Right ventricle myocardium inferior (tissue), 1 donor: ENCODE measurements at places on chromosomes 6 and 20.
A peak's percentile ranks its signal among the peaks of the same experiment; 100 is the strongest.

- no peak for DNase-seq
These were observed 7.0 kb downstream of the GTF2H5 start for GRCh38 chr6:158175111-158175510.

GRCh38 chr20:25077610-25078169, 4.3 kb downstream of the VSX1 start:
- DNase-seq: peak; percentile 71

DNA sequence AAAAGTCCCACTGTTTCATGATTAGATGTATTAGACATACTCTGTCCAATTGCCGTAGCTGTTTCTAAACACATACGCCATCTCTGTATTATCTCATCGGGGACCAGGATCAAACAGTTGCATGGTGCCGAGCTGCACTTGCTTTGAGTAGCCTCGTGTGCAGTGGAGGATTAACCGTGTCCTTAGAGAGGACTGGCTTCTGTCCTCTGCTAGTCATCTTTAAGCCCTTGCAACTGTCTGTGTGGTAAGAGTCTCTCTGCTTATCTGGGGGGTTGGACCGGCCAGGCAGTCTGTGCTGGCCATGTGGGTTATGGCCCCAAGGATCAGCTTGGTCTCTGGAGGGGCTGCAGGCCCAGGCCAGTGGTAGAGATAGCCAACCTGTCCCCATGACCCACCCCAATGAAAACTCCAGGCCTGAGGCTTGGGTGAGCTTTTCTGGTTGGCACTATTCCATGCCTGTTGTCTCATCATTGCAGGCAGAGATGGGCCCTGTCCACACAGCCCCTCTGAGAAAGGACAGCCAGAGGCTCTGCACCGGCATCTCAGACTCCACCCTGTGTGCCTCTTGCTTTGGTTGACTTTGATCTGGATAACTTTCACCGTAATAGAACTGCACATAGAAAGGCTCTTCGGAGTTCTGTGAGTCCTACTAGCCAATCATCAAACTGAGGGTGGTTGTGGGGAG, 137.3 kb upstream of the SNX9 start:
- DNase-seq: no peak

DNA sequence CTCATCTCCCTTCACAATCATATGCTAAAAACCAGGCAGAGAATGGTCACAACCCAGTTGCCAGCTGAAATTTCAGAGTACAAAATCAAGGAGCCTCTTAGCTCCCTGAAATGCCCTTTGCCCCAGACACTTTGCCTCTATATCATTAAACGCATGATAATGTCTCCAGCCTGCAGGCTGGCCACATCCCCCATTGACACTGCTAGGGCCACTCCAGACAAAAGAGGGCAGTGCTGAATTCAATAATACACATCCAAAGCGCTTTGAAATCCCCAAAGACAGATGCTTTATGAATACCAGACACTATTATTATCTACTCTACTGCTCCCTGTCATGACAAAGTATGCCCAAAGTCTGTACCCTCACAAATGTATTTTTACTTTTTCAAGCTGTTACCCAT, 348.3 kb upstream of the POU3F2 start:
- DNase-seq: no peak

DNA sequence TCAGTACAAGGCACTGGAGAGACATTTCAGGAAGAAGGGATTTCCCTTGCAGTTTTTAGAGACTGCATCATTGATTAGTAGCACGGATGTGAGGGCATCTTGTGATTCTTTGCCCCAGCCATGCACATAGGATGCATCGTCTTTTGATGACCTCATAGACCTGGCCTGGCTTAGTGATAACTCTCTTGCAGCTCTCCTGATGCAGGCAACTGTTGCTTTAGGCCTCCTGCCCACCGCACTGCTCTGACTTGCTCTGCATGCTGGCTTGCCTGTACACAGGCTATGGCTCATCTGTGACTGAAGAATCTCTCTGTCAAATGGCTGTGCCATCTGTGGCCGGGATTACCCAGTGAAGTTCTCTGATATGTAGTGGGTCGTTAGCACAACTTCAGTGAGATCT, 207.7 kb upstream of the PTCHD4 start:
- no peak for DNase-seq

DNA sequence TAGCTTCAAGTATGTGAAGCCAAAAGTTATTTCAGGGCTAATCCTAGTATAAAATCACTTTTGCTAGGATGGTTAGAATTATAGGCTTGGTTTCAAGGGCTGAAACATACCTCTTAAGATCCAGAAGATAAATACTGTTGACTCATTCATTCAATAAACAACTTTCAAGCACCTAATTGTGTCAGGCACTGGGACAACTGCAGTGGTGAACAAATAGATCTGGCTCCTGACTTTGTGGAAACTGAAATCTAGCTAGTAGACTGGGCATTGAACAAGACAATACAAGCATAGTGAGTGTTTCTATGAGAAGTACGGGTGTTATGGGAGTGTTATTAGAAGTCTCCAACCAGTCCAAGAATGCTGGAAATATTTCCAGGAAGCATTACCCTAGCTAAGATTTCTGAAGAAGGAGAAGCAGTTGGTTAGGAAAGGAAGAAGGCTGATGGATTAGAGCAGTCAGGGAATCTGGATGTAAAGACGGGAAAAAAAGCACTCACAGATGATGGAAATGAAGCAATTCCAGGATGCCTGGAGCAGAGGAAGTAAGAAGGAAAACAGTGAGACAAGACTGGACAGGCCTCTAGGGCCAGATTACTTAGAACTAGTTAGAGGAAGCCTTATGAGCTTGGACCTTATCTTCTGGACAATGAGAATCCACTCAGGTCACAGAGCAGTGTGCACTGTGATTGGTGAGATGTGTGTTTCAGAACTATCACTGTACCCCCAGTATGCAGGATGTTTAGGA, 132.6 kb upstream of the RAB32 start:
- no peak for DNase-seq

DNA sequence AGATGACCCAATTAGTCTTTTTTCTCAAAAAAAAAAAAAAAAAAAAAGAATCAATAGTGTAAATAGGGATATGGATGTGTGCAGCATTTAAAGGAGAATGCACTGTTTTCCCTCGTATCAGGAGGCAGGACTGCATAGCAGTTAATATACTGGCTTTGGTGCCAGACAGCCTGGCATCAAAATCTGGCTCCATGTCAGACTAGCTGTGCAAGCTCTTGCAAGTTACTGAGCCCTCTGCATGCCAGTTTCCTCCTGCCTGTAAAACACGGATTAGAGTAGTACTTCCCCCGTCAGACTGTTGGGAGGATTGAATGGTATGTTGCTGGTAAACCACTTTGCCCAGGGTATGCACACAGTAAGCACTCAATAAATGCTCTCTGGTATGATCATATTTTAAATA, 594.2 kb upstream of the CHD6 start:
- no peak for DNase-seq

GRCh38 chr6:167094436-167094819, 28.5 kb upstream of the CCR6 start:
- no peak for DNase-seq

DNA sequence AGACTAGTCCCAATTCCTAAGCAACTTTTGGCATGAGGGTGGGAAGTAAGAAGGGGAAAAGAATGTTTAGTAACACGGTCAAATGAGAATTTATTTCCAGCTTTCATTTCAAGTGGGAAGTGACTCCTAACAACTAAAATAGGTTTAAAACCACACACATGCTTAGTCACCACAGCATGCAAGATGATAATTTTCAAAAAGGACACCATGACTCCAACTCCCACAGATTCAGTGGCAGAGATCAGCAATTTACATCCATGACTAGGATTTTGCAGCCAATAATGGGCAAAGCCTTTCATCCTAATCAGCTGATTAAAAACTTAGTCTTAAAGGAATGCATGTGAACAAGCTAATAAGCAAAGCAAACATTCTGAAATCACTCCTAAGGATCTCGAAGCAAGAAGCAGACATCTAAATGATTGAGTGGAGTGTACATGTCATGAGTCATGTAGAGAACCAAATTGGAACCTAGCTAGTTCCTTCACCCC, 48.1 kb upstream of the GCLC start:
- DNase-seq: no peak

GRCh38 chr6:39426073-39426456, 103.6 kb upstream of the KCNK16 start:
- DNase-seq: no peak

GRCh38 chr6:168018664-168019063, 21.2 kb downstream of the KIF25 start:
- DNase-seq: no peak

- no peak for DNase-seq
These were observed 32.5 kb upstream of the NKAIN2 start for GRCh38 chr6:123771126-123771525.

GRCh38 chr6:159464816-159465215, 228.2 kb downstream of the SOD2 start:
- DNase-seq: no peak

DNA sequence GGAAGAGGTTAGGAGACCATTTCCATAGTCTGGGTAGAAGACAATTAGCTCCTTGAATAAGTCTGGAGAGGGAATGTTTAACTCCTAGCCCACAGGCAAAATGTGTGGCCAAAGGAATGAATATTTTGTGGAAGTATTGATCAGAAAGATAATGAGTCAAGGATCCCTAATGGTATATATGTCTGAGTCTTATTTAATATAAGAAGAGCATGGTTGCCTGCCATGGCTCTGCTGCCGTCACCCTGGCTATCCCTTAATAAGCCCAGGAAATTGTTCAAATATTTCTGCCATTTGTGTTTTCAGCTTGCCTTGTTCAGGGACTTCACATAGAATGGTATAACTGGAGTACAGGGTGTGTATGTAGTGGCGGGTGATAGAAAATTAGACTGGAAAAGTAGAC, 18.1 kb upstream of the CALHM6 start:
- no peak for DNase-seq

DNA sequence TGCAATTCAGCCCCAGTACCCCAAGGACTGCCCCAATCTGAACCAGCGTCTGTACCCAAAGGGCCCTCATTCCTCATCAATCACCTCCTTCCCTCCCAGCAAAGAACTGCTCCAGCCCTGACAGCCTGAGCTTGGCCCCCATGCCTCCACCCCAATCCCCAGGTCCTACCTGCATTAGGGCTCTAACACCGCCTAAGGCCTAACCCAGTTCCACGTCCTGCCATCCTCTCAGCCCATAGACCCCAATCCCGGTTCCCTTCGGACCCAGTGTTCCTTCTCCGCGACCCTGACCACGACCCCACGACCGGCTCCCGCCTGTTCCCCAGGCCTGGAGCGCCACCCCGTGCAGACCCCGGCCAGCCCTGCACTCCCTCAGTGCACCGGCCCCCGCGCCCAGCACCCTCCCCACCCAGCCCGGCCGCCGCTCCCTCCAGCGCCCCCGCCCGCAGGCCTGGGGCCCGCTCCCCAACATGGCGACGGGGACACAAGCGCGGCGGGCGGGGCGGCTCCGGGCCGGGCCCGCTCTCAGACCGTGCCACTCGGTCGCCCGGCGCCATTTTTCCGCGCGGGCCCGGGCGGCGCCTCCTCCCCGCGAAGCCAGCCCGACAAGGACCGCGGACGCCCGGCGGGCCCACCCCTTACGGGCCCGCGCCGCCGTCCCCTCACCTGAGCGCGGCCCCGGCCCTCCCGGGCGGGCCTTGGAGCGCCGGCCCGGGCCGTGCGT, 483 bp downstream of the NCOA6 start:
- DNase-seq: peak; percentile 83

- DNase-seq: no peak
These were observed 26.9 kb downstream of the RGS17 start for GRCh38 chr6:153104220-153104619.

- no peak for DNase-seq
These were observed 109.0 kb upstream of the TRAF3IP2 start for GRCh38 chr6:111714416-111715270.

DNA sequence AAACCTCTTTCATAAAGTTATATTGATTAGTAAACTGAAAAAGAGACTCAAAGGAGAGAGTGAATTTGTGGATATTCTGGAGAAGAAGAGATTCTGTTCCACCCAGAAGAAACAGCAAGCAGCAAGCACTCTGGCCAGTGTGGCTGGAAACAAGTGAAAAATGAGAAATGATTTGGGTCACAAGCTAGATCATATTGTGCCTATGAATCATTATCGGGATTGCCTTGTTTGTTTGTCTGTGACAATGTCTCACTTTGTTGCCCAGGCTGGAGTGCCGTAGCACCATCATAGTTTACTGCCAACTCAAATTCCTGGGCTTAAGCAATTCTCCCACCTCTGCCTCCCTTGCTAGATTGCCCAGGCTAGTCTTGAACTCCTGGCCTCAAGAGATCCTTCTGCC, 106.5 kb upstream of the LOC128125822 start:
- DNase-seq: no peak

- no peak for DNase-seq
These were observed 97.4 kb downstream of the OR2B2 start for GRCh38 chr6:27814665-27815424.

- no peak for DNase-seq
These were observed 17.3 kb downstream of the NCOA7 start for GRCh38 chr6:125808060-125808459.

DNA sequence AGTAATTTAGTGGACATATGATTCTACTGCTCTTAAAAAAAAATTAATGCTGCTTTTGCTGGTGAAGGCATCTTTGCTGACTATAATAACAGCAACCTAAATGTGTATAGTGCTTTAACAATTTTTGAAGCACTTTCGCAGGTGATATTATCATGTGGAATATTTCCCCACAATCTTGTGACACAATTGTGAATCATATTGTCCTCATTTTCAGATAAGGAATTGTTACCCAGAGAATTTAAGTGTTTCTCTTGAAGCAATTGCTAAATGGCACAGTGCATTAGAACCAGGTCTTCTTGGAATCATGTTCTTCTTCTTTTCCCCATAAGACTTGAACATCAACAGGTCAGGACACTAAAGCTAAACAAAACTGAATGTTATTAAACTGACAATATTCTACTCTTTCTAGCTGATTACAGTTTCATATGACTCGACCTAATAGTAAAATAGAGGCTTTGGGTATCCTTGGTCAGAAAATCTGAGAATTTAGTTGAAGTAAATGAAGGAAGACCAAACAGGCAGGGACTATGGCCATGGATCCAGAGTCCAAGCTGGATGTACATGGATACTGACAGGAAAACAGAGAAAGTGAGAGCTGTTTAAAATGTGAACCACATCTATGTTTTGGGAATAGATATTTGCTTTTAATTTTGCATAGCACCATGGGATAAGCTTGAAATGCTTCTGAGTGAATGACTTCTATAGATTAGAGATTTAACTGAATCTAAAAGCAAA, 121.8 kb upstream of the SLC35B3 start:
- no peak for DNase-seq

- no peak for DNase-seq
These were observed 125.9 kb upstream of the LOC128125822 start for GRCh38 chr6:63446405-63446804.

- DNase-seq: no peak
These were observed 14.5 kb upstream of the TRAF3IP2 start for GRCh38 chr6:111620169-111620568.

- DNase-seq: no peak
These were observed 26.3 kb downstream of the PM20D2 start for GRCh38 chr6:89172131-89172530.

- no peak for DNase-seq
These were observed 218.9 kb upstream of the PRDM1 start for GRCh38 chr6:105867277-105867676.
